Smooth muscle cell of trachea (primary cell): ENCODE measurements at places on chromosomes 1 and 21. TPM values are rescaled to one million over a fixed set of nuclear protein-coding genes. Genes with fewer than 3 reads are reported as not detected.

HSD3B1 gene
- not detected in 2 replicates for total RNA-seq

TNFSF18 gene
- total RNA-seq: under 0.01 and 0.15 TPM in 2 replicates

VHLL gene
- total RNA-seq: not detected in 2 replicates

STXBP3 gene
- total RNA-seq: 60.2 and 75.3 TPM in 2 replicates

OPTC gene
- not detected in 2 replicates for total RNA-seq

CEP170 gene
- 81.4 and 113 TPM in 2 replicates for total RNA-seq
